Fibroblast of skin of scalp (primary cell): ENCODE measurements at places on chromosomes 7 and 10.

GRCh38 chr10:133022776-133023100 is 65.0 kb upstream of the ADGRA1 start:
- DNase-seq, result no peak

DNA sequence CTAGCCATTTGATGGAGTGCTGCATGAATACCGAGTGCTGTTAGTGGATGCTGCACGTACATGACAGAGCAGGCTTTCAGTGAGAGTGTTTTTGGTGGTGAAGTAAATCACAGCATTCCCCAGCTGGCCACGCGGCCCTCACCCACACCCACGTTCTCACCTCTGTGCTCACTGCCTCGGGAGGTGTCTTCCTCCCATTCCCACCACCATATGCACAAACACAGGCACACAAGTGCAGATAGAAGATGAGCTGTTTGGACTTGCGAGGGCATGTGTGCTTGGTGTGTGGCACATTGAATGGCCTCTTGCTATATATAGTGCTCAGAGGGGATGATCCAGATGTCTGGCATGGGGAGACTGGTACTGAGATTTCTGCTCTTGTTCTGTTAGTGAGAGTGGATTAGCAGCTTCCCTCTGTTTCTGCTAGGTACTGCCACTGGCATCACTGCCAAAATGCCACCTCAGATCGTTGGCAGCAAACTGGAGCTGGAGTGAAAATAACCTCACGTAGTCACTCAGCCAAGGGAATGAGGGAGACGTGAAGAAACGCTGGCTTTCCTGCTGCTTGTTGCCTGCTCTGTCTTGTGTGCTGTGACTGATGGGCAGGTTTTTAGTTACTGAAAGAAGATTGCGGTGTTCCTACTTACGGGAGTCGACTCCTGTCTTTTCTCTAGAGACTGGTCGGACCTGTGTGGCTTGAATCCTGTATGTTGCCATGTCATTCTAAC is 19.1 kb downstream of the DNAJB6 start:
- no peak for DNase-seq

DNA sequence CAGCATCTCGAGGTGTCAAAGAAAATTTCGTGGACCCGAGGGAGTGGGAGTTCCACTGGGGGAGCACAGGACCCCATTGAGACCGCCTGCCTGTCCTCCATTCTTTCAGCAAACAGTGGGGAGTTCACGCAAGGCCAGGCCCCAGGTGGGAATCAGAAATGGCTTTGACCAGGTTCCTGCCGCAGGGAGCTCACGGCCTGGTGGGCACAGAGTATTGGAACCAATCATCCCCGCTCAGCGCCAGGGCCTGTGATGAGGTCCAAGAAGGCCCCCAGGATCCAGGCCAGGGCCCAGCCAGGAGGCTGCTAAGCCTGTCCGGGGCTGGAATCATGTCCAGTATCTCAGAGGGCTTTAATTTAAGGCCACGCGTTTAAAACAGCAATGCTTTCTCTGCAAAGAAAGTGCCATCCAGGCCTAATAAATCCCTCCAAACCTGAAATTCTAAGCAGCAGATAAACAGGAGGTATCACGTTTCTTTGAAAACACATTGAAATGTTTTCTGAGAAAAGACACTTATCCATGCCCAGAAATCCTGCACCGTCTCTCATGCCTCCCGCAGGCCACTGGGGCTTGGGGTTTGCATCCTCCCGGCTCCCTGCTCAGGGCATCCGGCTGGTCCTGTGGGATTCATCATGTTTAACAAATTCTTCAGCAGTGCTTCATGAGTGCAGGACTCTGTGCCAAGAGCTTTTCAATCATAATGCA is 125.7 kb downstream of the OAT start:
- DNase-seq, result peak; percentile 69

DNA sequence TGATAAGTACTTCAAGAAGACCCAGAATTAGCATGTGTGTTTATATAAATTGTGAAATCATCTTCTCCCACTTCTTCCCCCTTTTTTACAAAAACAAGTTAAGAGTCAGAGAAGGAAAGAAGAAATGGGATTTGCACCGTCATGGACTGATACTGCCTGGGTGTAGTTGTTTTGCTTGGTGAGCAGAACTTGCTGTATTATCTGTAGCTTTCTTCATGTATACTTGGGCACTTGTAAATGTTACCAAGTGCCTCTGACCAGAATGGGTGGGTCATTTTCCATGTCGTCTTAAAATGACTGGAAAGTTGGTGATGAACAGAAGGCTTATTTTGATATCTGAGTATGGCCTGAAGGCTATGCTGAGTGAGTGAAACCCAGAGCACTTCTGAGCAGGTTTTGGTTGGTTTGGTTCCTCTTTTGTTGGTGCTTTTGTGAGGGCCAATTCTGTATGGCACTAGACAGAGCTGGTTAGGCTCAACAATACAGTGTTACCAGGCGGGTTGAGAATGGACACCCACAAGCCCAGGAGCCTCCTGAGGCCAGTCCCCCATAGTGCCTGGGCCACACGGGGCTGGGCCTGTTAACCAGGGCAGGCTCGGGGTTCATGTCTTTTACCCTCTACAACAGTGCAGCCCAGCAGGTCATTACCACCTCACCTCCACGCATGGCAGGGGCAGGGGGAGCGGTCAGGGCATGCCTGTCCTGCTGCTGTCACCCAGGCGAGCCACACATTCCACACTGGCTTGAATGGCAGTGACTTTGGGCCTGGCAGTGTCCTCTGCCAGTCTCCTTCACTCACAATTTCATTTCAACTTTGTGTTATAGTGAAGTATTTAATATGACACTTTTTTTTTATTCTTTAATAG is 115.1 kb downstream of the CCNY start:
- DNase-seq, result no peak

DNA sequence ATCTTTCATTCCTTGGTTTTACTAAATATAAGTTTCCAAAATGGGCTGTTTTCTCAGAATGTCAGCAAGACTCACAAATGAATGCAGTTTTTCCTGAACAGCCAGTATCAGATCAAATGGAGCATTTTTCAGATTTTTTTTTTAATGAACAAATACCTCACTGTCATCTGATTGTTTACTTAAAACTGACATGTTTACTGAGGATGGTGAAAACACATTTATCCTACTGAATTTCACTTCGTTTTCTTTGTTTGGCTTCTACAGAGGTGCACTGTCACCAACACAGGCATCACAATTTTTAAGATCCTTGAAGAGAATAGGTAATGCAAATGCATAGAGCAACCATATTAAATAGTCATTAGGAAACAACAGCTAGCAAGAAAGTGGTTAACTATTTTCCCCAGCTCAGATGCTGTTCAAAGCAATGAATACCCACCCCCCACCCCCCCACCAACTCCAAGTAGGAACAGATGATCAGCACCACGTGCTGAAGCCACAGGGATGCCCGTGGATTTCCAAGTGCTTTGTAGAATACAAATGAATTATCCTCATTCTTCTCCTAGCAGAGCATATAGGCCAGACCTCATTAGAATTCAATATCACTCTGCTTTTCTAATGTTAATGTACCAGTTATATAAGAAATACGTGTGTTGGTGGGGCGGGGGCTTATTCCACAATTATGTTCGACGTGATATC is 205.9 kb downstream of the SKAP2 start:
- no peak for DNase-seq

GRCh38 chr7:47104206-47104549 is 477.7 kb downstream of the TNS3 start:
- no peak for DNase-seq

DNA sequence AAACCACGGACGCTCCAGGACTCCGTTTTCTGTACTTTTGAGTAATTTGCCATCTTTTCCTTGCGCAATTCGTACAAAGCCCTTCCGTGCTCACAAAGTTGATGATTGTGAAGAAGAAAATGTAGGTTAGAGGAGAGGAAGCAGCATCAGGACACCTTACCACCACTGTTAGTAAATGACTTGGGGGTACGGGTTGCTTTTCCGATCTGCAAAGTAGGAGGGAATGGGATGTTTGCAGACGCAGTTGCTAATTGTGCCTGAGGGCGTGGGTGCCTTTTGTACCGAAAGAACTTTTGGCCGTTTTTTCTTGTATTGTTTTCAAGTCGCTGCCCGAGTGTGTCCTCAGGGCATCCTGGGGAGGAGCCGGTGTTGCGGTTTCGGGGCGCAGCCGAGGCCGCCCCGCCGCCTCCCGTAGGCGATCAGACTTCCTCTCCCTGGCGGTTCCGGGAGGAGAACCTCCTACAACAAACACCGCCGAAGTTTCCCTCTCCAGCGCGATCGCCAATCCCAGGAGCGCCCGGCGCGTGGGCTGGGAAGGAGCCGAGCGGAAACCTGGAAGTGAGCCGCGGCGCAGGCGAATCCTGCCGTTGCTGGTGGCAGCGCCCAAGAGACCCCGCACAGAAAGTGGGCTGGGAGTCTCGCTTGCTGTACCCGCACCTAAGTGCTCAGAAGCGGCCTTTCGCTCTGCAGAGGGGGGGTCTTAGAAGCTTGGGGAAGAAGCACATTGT is 1.0 kb downstream of the PRR15 start:
- DNase-seq, result peak; percentile 23

GRCh38 chr7:31893365-31893764 is 176.8 kb downstream of the PDE1C start:
- DNase-seq, result no peak
